ENCODE measurements at places on chromosomes 6 and 20. TPM values are rescaled to one million over a fixed set of nuclear protein-coding genes. Genes with fewer than 3 reads are reported as not detected.

AKAP12 gene
- total RNA-seq: not detected

GRCh38 chr6:127539272-127539671 lies 20.1 kb upstream of the MTCL3 start:
- H3K4me3 ChIP-seq: no peak overlapping the region
- no peaks in the 10 kb centered on the region for H3K36me3 ChIP-seq
- peak; percentile 18 for DNase-seq
- no peaks in the 10 kb centered on the region for H3K4me1 ChIP-seq

KCNB1 gene
- not detected for total RNA-seq

ANKRD66 gene
- total RNA-seq: not detected

- no peak for DNase-seq
- no peaks in the 10 kb centered on the region for H3K4me1 ChIP-seq
- peak overlapping the region; percentile 30 for H3K27ac ChIP-seq
- H3K27me3 ChIP-seq: no peaks in the 10 kb centered on the region
Observed at GRCh38 chr6:53250176-53251032, 98.3 kb downstream of the ELOVL5 start.

DNA sequence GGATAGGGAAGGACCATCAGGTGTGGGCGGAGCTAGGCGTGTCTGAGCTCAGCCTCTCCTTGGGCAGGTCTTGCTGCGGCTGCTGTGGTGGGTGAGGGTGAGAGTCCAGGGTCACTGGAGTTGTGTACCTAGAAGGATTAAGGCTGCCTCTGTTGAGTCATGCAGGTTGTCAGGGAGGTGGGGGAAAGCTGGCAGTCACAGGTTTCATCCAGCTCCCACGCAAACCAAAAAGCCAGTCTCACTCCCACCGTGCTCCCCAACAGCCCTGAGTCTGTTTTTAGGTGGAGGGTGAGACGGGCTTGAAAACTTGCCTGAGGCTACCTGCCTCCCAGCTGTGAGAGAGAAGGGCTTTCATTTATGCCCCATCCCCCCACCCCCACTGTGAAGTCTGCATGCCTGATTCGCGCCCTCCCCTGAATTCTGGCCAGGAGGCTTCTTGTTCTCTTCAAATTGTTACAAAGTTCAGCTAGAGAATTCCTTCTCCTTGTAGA lies 161.5 kb downstream of the MYLK4 start:
- peaks cover 5% of the 10 kb centered on the region for H3K4me1 ChIP-seq
- peaks cover 28% of the 10 kb centered on the region for H3K27me3 ChIP-seq
- no peak overlapping the region for H3K27ac ChIP-seq
- DNase-seq: no peak

- no peak overlapping the region for H3K4me3 ChIP-seq
- H3K27me3 ChIP-seq: no peaks in the 10 kb centered on the region
- no peaks in the 10 kb centered on the region for H3K36me3 ChIP-seq
- peaks cover 43% of the 10 kb centered on the region for H3K4me1 ChIP-seq
- H3K27ac ChIP-seq: no peak overlapping the region
Observed at GRCh38 chr6:118537574-118537973, 10.5 kb upstream of the PLN start.

JPH2 gene
- total RNA-seq: not detected

- H3K27ac ChIP-seq: no peak overlapping the region
- no peaks in the 10 kb centered on the region for H3K36me3 ChIP-seq
- no peaks in the 10 kb centered on the region for H3K27me3 ChIP-seq
- DNase-seq: no peak
Observed at GRCh38 chr6:73121421-73121993, 103.8 kb downstream of the KHDC1L start.

ADGRF5 gene
- not detected for total RNA-seq

DNA sequence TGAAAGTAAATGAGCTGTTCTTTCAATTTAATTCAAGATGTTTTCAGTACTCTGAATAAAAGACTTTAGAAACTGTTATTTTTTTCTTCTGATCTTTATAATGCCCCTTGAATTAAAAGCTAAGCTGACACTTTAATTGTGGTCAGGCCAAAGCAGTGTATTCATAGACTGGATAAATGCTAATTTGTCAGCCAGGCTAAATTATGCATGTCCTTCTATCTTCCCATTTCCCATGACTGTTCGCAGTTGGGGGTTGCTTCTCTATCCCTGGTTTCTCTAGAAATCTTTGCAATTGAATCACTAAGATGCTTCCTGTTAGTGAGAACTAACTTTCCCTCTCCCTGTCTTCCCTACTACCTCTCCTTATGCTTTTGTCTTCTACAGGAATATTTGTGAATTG lies 396.2 kb downstream of the RFPL4B start:
- H3K27me3 ChIP-seq: no peaks in the 10 kb centered on the region
- H3K27ac ChIP-seq: no peak overlapping the region
- H3K4me3 ChIP-seq: no peak overlapping the region
- DNase-seq: no peak
- H3K4me1 ChIP-seq: no peaks in the 10 kb centered on the region
